Stimulated activated CD4-positive, alpha-beta T cell treated with anti-CD3 and anti-CD28 coated beads, Interleukin-12 subunit alpha, Interleukin-12 subunit beta, amount 100 ng/mL, for 48 hours (primary cell): ENCODE measurements at places on chromosomes 4 and X.

GRCh38 chrX:13489454-13489853, 79.9 kb upstream of the EGFL6 start:
- DNase-seq, result no peak

GRCh38 chr4:122681568-122681967, 50.9 kb upstream of the BBS12 start:
- no peak for DNase-seq

DNA sequence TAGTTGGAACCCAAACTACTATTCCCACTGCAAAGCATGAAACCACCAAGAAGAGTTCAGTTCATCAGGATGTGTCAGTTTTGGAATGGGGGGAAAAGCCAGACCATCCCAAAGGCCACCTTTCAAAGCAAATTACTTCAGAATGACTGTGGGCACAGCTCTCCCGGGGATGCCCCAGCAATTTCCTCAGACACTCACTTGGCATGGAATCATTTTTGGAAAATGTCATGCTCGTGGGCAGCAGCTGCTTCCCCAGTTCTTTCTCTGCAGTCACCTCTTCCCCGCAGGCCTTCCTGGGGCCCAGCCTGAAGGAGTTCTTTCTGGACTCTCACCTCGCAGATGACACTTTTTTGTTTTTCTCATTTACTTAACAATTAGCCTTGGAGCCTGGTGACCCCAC, 350.3 kb downstream of the NR3C2 start:
- DNase-seq, result no peak

- no peak for DNase-seq
Observed at GRCh38 chrX:74505437-74505836, 84.1 kb downstream of the SLC16A2 start.

- DNase-seq, result no peak
Observed at GRCh38 chr4:64251781-64252180, 157.5 kb downstream of the TECRL start.

DNA sequence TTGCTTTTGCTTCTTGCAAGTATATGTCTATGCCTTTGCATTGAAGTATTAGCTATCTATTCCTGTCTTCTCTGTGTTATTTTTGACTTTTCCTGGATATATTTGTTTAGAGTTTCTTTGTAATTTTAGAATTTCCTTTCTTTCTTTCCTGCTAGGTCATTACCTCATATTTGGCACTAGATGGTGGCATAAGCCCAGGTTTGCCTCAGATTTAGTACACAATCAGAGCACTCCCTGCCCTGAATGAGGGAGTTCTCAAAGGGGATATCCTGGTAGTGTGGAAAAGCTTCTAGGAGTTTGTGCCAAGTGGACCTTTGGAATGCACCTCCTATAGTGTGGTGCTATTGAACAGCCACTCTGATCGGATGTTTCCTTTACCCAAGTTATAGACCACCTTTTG, 181.6 kb downstream of the UGT8 start:
- no peak for DNase-seq

DNA sequence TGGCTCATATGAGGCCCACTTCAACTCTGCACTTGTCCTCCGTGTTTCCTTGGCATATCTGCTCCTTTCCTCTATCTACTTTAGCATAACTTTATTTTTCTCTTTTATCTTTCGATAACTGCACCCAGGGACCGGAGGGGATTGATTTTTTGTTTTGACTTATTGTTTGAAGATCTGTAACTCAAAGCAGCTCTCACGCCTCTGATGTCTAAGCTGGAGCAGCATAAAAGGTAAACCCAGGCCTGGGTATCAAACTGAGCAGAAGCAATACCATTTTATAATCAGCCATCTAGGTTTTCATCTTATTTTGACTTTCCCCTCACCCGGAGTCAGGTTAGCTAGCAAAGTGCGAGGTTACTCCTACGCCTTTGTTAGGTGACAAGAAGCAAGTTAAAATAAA, 28.4 kb downstream of the LEF1 start:
- DNase-seq, result no peak

DNA sequence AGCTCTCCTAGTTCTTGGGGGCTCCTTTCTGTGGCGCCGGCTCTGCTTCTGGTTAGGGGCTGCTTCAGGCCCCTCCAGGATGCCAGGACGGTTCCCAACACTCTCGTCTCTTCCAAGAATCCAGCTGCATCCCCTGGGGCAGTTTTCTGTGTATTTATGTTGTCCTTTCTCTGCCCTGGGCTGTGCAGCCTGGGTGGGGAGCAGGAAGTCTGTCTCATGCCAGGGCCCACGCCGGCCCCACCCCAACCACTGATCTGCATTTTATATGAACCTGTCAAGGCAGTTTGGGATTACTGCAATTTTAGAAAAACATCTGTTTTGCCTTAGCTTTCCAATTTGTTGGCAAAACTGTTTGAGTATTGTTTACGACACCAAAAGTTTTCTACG, 14.6 kb downstream of the CTBP1 start:
- no peak for DNase-seq

GRCh38 chrX:82627568-82627967, 880.5 kb upstream of the POU3F4 start:
- DNase-seq, result no peak

GRCh38 chr4:164847967-164848649, 28.9 kb upstream of the APELA start:
- DNase-seq, result no peak

DNA sequence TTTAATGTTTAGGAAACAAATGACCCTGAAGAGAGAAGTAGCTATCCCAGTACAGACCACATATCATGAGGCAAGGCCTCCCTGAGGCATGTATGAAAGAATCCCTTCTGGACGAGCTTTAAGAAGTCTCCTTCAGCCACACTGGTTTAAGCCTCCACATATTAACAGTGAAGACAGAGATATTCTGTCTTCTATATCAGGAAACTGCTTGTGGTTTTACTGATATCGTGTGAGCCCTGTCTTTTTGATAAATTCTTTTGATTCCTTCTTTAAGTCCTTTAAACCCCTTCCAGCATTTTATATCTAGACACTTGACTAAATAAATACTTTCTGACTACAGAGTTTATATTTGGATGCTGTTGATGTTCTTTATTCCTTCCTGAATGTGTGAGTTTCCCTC, 45.9 kb upstream of the GPC4 start:
- DNase-seq, result no peak

DNA sequence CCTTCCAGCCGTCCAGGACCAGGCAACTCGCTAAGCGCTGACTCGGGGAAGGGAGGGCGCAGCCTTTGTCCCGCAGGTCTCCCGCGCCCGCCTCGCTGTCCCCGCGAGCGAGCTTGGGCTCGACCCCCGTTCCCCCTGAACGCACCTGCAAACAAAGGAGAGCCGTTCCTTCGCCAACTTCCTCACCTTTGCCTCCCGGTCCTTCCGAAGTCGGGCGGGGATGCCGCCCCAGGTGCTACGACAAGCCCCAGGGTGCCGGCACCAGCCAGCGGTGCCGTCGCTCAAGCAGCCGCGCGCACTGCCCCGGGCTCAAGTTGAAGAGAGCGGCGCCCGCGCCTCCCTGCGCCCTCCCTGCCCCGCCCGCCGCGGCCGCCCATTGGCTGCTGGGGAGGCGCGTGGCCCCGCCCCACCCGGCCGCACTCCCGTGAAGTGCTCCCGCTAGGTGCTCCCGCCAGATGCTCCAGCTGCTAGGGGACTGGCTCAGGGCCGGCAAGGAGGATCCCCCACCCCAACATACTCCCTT, 107.1 kb downstream of the NSUN7 start:
- DNase-seq, result peak; percentile 59

GRCh38 chrX:115494161-115494560, 66.8 kb upstream of the PLS3 start:
- no peak for DNase-seq

DNA sequence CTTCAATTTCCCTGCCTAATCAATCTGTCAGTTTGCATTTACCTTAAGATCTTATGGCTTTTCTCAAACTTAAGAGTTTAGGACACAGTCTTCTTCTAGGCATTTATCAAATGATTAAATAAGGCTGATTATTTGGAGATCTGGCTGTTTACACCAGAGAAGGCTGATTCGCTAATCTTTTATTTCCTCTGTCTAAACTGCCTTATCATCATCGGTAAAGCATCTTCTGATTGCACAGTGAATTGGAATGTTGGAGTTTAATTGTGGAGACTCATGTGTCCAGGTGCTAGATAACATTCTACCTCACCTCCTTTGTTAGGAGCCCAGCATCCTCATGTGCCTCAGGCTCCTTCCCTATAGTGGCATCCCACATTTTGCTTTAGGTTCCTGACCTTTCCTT, 100.3 kb upstream of the DDIT4L start:
- DNase-seq, result no peak

- DNase-seq, result no peak
Observed at GRCh38 chrX:38066934-38067333, 60.6 kb downstream of the SYTL5 start.

GRCh38 chr4:106172861-106173260, 143.1 kb downstream of the TBCK start:
- DNase-seq, result no peak

GRCh38 chr4:93645120-93645519, 183.4 kb upstream of the ATOH1 start:
- DNase-seq, result no peak
